ENCODE measurements at places on chromosomes 5 and 9. TPM values are rescaled to one million over a fixed set of nuclear protein-coding genes. Genes with fewer than 3 reads are reported as not detected.
A peak's percentile ranks its signal among the peaks of the same experiment; 100 is the strongest.

DNA sequence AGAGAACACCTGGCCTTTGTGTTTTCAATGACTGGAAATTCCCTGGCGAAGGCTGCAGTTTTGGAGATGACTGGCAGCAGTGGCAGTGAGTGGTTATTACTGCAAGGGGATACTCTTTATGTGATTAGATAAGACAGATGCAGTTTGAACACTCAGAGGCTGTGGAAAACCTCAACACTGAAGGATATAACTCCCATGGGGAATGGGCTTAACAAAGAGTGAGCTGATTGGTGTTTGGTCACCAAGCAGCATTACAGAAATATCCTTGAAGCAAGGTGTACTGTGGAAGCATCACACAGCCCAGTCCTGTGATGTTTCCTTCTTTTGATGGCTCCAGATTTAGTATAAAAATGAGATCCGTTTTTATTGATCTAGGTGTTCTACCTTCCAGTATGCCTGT is 490.7 kb upstream of the PTPRD start:
- no peak for DNase-seq
- H3K4me1 ChIP-seq: no peaks in the 10 kb centered on the region
- no peak overlapping the region for H3K4me3 ChIP-seq

DNA sequence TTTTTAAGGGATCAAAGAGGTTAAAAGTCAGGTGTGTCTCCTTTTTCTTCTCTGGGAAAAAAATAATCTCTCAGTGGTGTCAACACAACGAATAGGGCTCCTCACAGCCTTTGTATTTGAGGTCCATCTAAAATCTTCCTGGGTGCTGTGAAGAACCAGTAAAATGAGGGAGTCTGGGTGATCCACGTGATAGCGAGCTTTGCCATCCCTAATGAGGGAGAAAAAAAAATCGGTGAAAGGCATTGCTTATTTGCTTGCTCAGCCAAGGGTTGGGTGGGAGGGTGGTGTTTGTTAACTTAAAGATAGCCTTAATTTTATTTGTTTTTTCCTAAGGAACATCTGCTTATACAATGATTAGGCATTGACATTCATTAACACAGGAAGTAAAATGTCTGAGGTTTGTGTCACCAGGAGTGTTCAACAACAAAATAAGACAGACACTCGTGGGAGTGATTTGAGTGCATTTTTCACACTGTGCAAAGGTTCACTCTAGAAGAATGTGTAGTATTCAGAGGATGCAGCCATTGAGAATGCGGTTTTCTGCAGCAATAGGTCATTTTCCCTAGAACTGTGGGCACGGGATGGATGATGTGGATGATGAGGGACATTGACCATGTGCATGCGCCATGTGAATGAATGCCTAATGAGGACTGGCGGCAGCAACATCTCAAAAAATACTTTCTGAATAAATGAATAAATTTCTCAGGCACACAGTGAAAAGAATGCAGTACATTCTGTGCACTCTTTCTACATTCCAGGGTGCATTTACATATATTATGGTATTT is 369.5 kb downstream of the NTRK2 start:
- DNase-seq: no peak
- no peak overlapping the region for H3K4me3 ChIP-seq
- no peak overlapping the region for H3K27ac ChIP-seq

Gene PCDHGA10
- 11.5 TPM for total RNA-seq

GRCh38 chr5:93395010-93395409 is 186.0 kb downstream of the NR2F1-AS1 start:
- H3K27ac ChIP-seq: no peak overlapping the region
- no peaks in the 10 kb centered on the region for H3K4me1 ChIP-seq
- H3K27me3 ChIP-seq: no peaks in the 10 kb centered on the region
- no peak for DNase-seq
- H3K36me3 ChIP-seq: no peaks in the 10 kb centered on the region
- no peak overlapping the region for H3K4me3 ChIP-seq

DNA sequence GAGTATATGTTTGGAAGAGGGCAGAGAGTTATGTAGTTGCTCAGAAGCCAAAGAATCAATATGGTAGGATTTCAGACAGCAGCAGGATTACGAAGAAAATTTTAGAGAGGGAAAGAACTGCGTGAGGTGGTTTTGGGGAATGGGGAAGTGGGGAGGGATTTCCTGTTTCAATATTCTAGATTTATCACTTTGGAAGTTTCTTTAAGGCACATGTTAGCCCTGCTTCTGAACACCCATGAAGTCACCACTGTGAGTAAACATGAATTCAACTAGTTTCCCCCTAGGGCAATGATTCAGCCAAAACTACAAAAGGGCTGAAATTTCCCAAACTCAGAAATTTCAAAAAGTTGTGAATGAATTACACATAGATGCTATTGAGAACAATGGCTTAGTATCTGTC is 132.2 kb downstream of the EBF1 start:
- no peak for DNase-seq
- no peaks in the 10 kb centered on the region for H3K4me1 ChIP-seq
- no peak overlapping the region for H3K27ac ChIP-seq
- no peak overlapping the region for H3K4me3 ChIP-seq
- no peaks in the 10 kb centered on the region for H3K27me3 ChIP-seq

GRCh38 chr9:133718563-133719315 is 19.4 kb downstream of the SARDH start:
- peak; percentile 52 for DNase-seq
- no peak overlapping the region for H3K4me3 ChIP-seq
- peaks cover 4% of the 10 kb centered on the region for H3K4me1 ChIP-seq
- no peaks in the 10 kb centered on the region for H3K27me3 ChIP-seq

- no peak overlapping the region for H3K4me3 ChIP-seq
- peaks cover 33% of the 10 kb centered on the region for H3K4me1 ChIP-seq
- DNase-seq: no peak
Measured at GRCh38 chr9:27348785-27349697, 52.1 kb upstream of the EQTN start.

DNA sequence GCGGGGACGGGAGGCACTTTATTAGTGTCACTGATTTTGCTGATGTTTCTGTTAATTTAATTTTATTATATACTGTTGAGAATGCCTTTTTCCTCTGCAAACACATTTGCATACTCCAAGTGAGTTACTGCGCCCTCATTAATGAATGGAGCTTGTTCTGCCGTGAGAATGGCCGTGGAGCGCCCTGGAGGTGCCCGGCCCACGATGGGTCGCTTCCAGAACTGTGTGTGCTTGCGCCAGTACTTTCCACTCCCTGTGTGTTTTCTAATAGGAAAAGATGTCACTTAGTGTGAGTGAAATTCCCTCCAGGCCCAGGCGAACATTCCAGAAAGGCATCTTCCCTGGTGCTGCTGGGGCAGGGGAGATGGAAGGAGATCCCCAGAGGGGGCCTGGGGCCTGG is 30.1 kb downstream of the NDUFS6 start:
- H3K27ac ChIP-seq: no peak overlapping the region
- H3K27me3 ChIP-seq: no peaks in the 10 kb centered on the region
- no peaks in the 10 kb centered on the region for H3K4me1 ChIP-seq
- no peak overlapping the region for H3K4me3 ChIP-seq
- DNase-seq: no peak
